Effector memory CD4-positive, alpha-beta T cell (primary cell): ENCODE measurements at places on chromosomes 7 and 10.

GRCh38 chr7:135385209-135385608, 124.7 kb downstream of the CNOT4 start:
- DNase-seq: no peak

DNA sequence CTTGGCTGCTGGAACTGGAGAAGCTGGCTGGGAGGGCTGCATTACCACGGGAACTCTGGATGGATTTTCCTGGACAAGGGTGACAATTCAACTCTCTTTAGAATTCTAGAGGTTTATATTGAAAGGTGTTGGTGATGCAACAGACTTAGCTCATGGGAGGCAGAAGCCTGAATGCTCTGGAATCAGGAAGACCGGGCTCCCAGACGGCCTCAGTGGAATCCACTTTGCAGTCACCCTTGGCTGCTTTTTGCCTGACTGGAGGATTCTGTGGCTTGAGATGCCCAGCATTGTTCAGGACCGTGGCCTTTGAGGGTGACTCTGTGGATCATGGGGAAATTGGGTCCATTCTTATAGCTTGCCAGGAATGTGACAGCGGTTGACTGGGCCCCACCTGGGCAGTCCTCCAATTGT, 32.3 kb downstream of the PYROXD2 start:
- no peak for DNase-seq

- no peak for DNase-seq
Observed at GRCh38 chr10:34866848-34867247, 51.8 kb upstream of the PARD3 start.

- no peak for DNase-seq
Observed at GRCh38 chr7:77674878-77675277, 21.4 kb upstream of the RSBN1L start.

DNA sequence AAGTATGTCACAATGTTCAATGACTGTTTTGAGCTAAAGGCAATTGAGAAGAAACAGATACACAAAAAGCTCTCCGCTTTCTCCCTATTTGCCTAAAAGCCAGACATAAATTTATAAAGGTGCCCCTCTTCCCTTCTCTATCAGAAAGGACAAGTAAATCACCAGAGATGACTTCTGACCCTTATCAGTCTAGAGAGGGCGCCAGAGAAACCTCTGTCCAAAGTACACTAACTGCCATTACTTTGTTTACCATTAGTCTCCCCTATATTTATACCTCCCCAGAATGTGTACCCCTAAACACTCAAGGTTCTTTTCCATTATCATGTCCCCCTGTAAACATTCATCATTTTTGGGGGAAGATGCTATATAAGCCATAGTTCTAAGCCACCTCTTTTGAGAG, 49.3 kb downstream of the TPK1 start:
- DNase-seq: no peak

DNA sequence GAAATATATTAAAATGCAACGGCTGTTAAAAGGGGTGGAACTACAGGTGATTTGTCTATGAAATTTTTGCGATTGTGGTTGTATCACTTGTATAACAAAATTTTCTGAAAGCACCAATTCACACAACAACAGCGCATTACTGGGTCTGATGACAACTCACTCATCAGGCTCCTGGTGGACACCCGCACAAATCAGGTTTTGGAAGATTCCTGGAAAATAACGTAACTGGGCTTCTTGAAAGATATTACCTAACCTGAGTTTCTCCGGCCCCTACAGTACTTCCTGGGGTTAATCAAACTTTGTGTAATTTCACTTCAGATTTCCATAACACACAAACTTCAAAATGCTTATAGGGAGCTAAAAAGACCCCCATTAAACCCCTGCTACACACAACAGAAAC, 7.6 kb downstream of the SNX8 start:
- no peak for DNase-seq
